Stimulated activated CD8-positive, alpha-beta memory T cell treated with anti-CD3 and anti-CD28 coated beads, Interleukin-4, amount 100 ng/mL, for 1 hour (primary cell): ENCODE measurements at places on chromosomes 6 and 20.

- DNase-seq, result no peak
Observed at GRCh38 chr20:9112541-9113515, 43.9 kb downstream of the PLCB4 start.

- no peak for DNase-seq
Observed at GRCh38 chr20:24136659-24137246, 148.2 kb upstream of the GGTLC1 start.

DNA sequence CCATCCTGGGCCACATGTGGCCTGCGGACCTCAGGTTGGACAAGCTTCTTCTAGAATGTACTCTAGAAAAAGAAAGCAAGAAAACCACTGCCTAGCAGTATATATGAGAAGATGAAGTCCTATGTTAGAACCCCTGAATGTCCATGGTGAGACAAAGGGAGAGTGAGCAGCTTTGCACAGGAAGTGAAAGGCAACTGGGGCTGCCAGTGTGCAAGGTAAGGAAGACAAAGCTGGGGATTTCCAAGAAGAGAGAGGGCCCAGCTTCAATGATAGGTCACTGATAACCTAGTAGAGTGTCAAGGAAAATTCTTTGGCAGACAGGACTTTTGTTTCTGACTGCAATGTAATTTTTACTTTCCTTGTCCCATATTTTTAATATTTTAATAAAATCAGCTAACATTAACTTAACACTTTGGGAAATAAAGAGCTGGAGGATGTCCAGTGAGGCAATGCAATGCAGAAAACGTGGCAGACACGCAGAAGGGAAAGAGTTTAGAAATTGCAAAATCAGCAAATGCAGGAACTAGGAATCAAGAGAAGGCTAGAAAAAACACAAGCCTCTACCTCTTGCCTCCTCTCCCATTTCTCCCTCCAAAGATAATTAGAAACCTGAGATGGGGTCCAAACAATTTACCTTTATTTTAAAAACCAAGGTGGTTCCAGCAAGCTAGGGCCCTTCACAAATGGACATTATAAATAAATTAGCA is 47.4 kb downstream of the CYP39A1 start:
- no peak for DNase-seq

- no peak for DNase-seq
Observed at GRCh38 chr6:137541534-137542063, 47.4 kb upstream of the OLIG3 start.

DNA sequence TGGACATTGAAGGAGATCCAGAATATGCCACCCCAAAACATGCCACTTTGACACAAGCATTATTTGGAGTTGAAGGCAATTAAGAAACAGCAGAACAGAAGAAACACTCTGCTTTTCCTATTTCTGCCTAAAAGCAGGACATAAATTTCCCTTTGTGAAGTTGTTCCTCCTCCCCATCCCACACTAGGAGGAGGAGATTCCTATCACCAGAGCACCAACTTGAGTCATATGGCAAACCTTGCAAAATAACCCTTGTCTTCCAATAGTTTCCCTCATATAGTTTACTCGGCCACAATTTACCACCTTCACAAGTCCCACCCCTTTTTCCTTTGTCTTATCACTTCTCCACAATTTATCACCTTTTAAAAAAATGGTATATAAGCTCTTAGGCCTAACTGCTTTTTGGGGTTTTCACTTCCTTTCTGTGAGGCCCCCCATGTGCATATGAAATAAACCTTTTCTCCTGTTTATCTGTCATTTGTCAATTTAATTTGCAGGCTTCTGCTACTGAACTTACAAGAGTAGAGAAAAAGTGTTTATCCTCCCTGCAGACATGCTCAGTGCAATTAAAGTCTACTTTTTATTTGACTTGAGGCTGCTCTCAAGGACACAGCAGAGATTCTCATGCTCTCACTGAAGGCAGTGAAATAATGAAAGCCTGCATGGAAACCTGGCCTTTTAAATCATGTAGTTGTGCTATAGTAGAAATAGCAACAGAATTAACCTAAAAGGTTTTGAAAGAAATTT is 2.8 kb upstream of the RAB23 start:
- no peak for DNase-seq
